ENCODE measurements at places on chromosomes 11 and 22.

GRCh38 chr11:76315182-76315853 lies 65.6 kb downstream of the THAP12 start:
- DNase-seq = no peak

GRCh38 chr11:47130543-47130942 lies 46.1 kb downstream of the ARFGAP2 start:
- DNase-seq = peak; percentile 76

DNA sequence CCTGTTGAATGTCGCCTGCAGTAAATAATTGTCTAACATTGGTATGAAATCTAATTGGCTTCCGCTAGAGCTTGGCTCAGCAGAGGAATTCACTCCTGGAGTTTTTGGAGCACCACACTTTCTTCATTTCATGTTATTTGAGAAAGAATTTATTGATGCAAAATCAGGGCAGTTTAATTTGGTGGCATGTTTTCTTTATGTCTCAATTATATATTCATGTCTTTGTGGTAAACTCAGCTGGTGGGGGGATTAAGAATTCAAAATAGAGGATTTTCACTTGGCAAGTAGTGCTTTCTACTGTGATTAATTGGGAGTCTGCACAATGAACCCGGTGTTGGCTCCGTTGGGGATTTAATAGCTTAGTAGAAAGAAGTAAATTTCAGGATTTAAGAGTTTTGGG lies 784.4 kb downstream of the NTM start:
- DNase-seq = no peak

DNA sequence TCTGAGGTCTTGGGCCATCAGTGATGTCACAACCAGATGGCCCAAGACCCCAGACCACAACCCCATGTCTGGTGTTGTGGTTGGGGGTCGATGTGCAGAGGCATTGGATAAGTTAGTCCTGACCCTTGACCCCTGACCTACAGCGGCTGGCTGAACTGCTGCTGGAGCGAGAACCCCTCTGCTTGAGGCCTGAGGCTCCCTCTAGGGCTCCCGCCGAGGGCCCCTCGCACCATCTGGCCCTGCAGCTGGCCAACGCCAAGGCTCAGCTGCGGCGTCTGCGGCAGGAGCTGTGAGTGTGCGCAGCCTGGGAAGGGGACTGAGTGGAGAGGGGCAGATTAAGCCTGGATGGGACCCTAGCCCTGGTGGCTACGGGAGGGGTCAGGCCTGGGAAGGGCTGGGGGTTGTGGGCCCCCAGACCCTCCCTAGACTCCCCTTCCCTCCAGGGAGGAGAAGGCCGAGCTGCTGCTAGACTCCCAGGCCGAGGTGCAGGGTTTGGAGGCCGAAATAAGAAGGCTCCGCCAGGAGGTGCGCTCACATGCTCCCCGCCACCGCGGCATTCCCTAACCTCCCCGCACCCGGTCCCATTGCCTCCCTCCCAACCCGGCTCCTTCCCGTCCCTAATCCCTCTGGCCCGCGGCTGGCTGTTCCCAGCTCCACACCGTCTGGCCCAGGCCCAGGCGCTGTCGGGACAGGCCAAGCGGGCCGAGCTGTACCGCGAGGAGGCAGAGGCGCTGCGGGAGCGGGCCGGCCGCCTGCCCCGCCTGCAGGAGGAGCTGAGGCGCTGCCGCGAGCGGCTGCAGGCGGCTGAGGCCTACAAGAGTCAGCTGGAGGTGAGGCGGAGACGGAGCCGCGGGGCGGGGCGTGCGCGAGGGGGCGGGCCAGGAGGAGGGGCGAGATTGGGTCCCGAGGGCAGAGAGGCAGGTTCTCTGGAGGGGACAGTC lies 2.1 kb downstream of the CCDC88B start:
- DNase-seq = peak; percentile 88
